ENCODE measurements at places on chromosomes 5 and 9. TPM values are rescaled to one million over a fixed set of nuclear protein-coding genes. Genes with fewer than 3 reads are reported as not detected.

- no peak for DNase-seq
Observed at GRCh38 chr5:53219174-53219573, 109.6 kb upstream of the MOCS2 start.

The PLPP7 gene
- 45.3 TPM for total RNA-seq

- no peak for DNase-seq
Observed at GRCh38 chr9:99101271-99101670, 3.6 kb upstream of the TGFBR1 start.

The PHF24 gene
- 1.5 TPM for total RNA-seq

The CCDC183 gene
- total RNA-seq = not detected

GRCh38 chr5:24849210-24849609, 204.4 kb upstream of the CDH10 start:
- no peak for DNase-seq

GRCh38 chr9:133955821-133956411, 36.2 kb downstream of the VAV2 start:
- DNase-seq = no peak

DNA sequence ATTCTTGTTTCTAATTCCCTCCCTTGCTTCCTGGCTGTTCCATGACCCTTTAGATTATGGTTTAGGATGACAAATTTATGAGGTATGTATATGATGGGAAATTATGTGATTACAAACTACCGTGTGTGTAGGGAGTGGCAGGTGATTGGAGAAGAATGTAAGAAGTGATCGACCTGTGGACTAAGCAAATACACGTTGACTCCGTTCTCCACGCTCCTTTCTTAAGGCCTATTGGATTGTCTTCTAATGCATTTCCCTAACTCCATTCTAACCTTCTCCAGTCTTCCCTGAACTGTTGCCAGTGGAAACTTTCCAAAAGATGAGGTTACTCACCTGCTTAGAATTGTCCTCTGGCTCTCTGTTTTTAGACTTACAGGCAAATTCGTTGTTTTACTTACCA, 36.6 kb downstream of the MVB12B start:
- DNase-seq = no peak

The PAEP gene
- not detected for total RNA-seq

- DNase-seq = no peak
Observed at GRCh38 chr9:77883133-77883532, 148.5 kb downstream of the GNAQ start.

DNA sequence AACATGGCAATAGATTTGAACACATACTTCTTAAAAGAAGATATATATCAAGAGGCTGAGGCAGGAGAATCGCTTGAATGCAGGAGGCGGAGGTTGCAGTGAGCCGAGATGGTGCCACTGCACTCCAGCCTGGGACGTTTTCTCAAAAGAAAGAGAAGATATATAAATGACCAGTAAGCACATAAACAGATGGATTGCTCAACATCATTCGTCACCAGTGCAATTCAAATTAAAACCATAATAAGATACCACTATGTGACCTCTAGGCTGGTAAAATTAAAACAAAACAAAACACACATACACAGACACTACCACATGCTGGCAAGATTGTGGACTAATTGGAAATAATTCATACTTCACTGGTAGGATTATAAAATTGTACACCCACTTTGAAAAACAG, 5.3 kb upstream of the TXN start:
- no peak for DNase-seq

- no peak for DNase-seq
Observed at GRCh38 chr5:141811287-141812155, 66.7 kb downstream of the PCDH1 start.

DNA sequence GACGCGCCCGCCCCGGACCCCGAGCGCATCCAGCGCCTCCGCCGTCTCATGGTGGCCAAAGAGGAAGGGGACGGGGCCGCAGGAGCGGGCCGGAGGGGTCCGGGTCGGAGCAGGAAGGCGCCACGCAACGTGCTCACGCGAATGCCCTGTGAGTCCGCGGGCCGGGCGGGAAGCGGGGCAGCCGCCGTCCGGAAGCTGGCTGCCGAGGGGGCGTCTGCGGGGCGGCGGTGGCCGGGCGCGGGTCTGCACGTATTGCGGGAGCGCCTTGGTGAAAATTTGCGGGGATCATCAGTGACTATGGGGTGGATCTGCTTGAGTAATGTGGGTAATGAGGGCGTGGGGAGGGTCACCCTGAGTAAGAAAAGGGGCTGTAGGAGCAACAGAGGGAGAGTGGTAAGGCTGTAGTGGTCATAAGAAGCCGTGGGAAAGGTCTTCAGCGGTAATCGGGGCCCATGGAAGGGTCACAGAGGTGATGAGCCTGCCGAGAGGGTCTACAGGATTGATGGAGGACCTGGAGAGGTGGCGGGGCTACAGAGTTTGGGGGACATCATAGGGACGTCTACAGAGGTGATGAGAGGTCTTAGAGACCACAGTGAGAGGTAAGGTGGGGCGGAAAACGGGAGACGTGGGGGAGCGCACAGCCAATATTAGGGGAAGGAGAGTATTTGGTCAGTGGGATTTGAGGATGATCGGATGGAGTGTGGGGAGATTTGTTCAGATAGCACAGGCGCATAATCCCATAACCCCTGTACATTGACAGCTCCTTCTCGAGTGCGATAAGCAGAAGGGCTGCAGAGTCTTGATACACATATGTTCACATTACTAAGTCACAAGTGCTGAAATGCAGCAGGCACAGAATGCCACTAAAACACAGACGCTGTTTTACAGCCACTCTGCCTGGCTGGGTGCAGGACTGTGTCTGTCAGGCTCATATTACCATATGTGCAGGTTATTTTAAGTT, 819 bp downstream of the LSM11 start:
- peak; percentile 33 for DNase-seq

DNA sequence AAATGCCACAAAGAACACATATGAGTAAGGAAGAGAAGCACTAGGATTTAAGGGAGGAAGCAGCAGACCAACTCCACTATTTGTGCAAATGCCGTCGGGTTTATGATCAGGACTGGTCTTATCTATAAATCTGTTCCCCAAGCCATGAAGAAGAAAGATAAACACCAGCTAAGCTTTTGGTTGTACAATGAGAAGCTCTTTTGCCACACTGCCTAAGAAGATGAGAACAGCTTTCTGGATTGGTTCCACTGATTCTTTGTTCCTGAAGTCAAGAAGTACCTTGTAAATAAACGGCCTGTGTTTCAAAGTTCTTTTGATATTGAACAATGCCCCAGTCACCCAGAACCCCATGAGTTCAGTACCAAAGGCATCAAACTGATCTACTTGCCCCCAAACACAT, 93.9 kb downstream of the RFX3 start:
- DNase-seq = no peak

DNA sequence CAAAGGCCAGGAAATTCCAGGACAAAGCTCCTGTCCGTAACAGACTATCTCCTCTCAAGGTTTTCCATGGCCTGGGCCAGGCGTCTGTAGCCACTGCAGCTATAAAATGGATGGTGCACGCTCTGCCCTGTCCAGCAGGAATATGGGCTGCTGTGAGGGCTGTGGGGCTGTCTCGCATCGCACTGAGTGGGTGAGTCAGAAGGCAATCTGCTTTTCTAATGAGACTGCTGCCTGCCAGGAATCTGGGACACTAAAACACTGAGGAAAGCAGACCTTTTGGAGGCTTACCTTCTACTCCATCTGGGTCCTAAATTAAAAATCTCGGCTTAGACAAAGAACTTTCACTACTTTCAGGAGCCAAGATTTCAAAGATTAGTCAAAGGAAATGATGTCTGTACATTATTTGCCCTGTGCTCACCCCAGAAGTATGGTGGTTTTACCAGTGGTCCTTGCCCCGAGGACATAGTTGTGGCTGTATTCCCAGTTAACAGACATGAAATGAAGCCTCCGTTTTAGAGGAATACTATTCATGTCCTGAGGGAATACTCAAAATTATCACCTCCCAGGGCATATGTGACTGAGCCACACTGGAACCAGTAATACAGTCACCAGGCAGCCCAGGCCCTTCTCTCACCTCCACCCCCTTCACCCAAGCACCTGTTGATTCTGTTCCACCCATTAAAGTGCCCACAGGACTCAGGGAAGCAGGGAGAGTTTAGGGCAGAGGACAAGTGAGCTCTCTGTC, 56.4 kb downstream of the PFDN1 start:
- peak; percentile 78 for DNase-seq

DNA sequence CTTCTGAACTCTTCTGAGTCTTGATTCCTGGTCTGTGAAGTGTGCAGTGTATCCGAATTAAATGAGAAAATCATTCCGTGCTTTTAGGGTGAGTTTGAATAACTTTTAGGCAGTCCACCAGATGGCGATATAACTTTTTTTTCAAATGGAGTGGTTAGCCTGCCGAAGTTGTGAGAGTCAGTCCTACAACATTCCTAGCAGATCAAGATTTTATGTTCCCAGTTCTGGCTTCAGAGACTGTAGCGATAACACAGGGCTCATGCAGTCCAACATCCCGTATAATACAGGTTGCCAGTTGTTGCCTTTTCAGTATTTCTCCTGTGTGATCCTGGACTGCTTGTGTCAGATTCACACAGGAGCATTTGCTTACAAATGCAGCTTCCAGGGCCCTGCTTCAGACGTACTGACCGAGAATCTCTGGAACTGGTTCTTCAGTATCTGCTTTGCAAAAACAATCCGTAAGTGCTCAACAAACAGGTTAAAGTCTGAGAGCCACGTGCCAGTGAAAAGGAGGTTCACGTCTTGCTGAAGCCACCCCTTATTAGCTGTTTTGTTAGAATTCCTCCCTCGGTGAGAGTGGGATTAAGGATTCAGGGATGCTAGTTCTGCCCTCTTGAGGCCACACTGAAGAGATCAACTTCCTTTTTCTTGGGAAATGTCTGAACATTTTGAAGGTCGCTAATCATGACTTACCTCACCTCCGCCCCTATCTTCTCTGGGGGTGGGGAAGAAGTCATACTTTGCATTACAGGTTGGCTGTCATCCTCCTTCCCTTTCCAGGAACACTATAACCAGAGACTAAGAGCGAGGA, 22.8 kb downstream of the SMIM3 start:
- DNase-seq = no peak

The CLPTM1L gene
- 74.3 TPM for total RNA-seq

The CCL19 gene
- total RNA-seq = 0.55 TPM

DNA sequence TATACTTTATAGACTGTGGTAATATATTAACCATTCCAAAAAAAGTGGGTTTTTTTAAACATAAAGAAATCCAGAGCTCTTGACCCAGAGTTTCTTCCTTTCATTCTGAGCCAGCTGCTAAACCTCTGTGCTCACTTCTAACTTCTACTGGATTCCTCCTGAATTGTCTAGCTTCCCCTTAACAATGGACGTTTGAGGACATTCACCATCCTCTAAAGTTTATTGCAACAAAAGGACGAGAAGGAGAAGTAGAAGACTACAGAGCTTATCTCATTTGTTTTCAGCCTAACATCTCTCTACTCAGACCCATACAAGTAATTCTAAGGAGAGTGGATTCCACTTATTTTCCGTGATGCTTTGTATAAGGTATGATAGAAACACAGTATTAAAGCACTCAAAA, 284.2 kb downstream of the MAST4 start:
- no peak for DNase-seq

GRCh38 chr5:21680196-21680595, 1172.9 kb downstream of the CDH12 start:
- no peak for DNase-seq

DNA sequence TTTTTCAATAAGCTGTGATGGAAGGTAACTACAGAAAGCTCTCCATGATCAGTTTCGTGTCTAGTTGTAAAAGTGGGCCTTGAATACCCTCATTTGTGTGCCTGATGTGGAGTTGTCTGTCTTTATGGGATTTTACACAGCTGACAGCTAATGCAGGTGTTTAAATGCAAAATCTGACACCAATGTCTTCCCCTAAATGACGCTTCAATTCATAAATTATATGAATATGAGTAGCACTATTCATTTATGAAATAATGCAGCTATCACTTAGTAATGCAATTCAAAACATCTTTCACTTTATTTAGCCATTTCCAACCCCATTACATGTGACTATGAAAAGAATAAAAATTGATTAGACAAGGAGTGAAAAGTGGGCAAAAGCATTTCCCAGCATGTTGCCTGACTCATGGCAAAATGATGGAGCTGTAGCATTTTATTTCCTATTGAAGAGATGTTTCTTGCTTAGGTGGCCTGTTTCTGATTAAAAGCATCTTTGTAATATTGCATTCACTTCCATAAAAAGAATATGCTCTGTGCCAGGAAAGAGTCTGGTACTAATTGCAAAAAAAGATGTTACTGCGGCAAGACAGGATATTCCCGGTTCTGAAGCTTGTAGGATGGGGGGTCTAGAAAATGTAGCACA, 116.7 kb upstream of the HAPLN1 start:
- DNase-seq = no peak

DNA sequence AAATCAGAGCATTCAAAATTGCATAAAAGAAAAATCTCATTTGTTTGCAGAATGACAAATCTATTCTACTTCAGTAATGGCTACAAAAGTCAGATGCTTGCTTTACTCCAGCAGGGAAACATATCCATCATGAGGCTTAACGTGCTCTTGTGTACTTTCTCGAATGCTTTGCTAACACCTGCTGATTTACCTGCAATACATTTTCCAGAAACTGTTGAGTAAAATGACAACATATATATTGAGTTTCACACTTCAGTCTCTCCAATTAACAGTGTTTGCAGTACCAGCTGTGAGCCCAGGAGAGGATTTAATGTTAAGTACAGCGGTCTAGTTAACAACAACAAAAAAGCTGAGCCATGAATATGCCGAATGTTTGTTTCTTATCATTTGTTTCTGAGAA, 391.5 kb upstream of the SMC2 start:
- no peak for DNase-seq

DNA sequence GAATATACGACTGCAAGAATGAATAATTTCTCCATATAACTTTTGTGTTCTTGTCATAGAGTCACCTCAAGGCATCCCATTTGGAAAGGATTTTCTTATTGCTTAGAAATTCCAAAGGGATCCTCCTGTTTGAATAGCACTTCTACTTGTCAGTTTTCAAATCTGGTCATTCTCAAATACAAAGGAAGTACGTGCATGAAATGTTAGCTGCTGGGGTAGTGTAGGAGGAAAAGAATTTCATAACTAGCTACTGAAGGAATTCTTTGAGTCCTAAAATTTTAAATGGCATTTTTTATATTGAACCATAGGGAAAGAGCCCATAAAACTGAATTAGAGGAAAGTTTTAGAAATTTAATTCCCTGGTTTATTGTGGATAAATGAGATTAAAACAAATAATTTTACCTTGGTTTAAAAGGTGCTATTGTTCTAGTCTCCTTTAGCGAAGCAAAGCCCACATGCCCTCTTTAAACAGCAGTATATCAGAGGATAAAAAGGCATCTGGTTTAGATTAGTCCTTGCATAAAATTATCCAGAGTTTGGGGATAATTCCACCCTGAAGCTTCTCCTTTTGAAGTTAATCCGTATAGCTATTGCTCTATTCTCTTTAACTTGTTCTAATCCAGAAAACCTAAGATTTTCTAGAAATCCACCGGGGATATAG, 2.0 kb upstream of the MPDZ start:
- DNase-seq = no peak

- DNase-seq = no peak
Observed at GRCh38 chr9:111622626-111623025, 8.5 kb upstream of the DNAJC25 start.

The PRELID2 gene
- total RNA-seq = 21.8 TPM

The NIPSNAP3A gene
- 63.2 TPM for total RNA-seq

The PKD2L2 gene
- total RNA-seq = not detected

The PCDHA9 gene
- 0.59 TPM for total RNA-seq

The RASGRF2 gene
- total RNA-seq = 3.3 TPM

The BHMT2 gene
- 16.4 TPM for total RNA-seq

The NXNL2 gene
- 32.4 TPM for total RNA-seq
